ENCODE measurements at places on chromosomes 16 and 17. TPM values are rescaled to one million over a fixed set of nuclear protein-coding genes. Genes with fewer than 3 reads are reported as not detected.

NEK8 gene
- 3.4 TPM for total RNA-seq

ERBB2 gene
- total RNA-seq = 2.6 TPM

GFAP gene
- not detected for total RNA-seq

ZG16 gene
- total RNA-seq = not detected

SMPD3 gene
- 0.24 TPM for total RNA-seq

PRMT7 gene
- 58.7 TPM for total RNA-seq

SHBG gene
- not detected for total RNA-seq

SALL1 gene
- not detected for total RNA-seq

SLFN14 gene
- not detected for total RNA-seq

ABCC3 gene
- not detected for total RNA-seq

PSMB3 gene
- 64.2 TPM for total RNA-seq

CIBAR2 gene
- not detected for total RNA-seq

CPHXL2 gene
- not detected for total RNA-seq

ALDH3A1 gene
- not detected for total RNA-seq

FAM83G gene
- 4.1 TPM for total RNA-seq

ABCA3 gene
- 4.0 TPM for total RNA-seq

NXPH3 gene
- not detected for total RNA-seq

OR3A3 gene
- total RNA-seq = not detected

RNU2-1 gene
- 2,573 TPM for total RNA-seq

CCT6B gene
- total RNA-seq = 4.0 TPM

KLHL36 gene
- total RNA-seq = 50.8 TPM

PDILT gene
- not detected for total RNA-seq

MC1R gene
- total RNA-seq = 6.4 TPM

PDP2 gene
- total RNA-seq = 6.1 TPM

CCL15 gene
- not detected for total RNA-seq

KRT20 gene
- not detected for total RNA-seq

SMIM36 gene
- total RNA-seq = not detected

KRTAP4-6 gene
- not detected for total RNA-seq

IGFBP4 gene
- 5.1 TPM for total RNA-seq

PRR29 gene
- 0.24 TPM for total RNA-seq

All from CD8-positive, alpha-beta T cell (primary cell).